Right lung (tissue), 10 donors: ENCODE measurements at places on chromosomes 16 and 17. TPM values are rescaled to one million over a fixed set of nuclear protein-coding genes. Genes with fewer than 3 reads are reported as not detected.

DNA sequence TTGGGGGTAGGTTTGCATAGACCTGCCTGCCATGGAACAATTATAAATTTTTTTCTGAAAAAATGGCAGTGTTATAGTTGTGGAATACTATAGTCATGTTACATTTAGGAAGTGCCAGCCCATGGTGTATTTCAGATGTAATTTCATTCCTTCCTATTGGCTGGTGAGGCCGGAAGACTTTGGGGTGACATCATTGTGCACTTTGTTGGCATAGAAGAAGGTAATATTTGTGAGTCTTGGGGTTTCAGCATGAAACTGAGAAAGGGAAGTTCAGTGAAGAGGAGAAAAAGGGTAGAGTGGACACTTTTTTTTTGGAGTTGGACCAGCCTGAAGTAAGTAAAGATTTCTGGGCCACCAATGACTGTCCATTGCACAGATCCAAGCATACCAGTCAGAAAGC is 16.0 kb upstream of the HEATR6 start:
- no peak for DNase-seq

DNA sequence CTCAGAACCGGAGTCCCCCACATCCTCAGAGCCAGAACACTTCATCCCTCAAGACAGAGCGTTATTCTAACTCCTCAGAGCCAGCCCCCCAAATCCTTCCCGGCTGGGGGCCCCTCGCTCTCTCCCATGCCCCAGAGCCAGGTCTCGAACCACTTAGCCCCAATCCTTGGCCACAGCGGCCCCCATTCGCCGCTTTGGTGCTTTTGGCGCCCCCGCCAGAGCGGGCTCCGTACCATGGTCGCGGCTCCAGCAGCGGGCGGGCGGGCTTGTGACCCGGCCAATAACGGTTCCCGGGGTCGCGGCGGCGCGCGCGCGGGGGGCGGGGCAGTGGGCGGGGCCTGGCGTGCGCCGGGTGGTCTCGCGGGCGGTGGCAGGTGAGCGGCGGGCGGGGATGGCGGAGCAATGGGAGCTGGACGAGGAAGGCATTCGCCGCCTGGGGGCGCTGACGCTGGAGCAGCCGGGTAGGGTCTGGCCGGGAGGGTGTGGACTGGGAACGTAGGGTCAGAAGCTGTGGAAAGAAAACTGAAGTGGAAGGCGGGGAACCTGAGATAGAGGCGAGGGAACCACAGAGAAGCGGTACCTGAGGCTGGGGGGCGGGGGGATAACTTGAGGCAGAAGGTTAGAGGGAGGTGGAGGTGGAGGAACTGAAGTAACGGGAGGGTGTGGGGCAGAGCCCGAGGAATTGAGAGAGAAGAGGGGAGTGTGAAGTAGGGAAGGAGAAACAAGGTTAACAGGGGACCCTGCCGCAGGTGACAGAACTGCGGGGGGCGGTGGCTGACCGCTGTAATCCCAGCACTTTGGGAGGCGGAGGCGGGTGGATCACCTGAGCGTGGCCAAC is at the start of the genes KCTD19 and LRRC36:
Gene KCTD19 (minus strand): TSS at position 270 of the 838 bp plus-strand sequence. CDS start 34 bp downstream, at position 236.
Gene LRRC36 (plus strand): TSS at position 344 of the 838 bp plus-strand sequence. CDS start 48 bp downstream, at position 392.
- peak; percentile 56 for DNase-seq

DNA sequence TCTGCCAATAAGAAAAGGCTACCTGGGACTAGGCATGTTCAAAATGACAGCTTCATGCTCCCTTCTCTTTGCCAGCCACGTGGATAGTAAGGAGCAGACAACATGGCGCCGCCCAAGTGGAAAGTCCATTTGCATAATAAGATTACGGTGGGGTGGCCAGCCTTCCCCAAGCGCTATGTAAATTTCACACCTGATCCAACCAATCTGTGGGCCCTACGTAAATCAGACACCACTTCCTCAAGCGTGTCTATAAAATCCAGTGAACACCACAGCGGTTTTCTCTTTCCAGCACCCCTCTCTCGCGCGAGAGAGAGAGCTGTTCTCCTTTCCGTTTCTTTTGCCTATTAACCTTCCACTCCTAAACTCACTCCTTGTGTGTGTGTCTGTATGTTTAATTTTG is 140.3 kb upstream of the ERCC4 start:
- no peak for DNase-seq

- DNase-seq = no peak
Observed at GRCh38 chr17:81961087-81961511, at the start of gene NOTUM. Gene NOTUM, minus strand, starts transcription at chr17:81961187. Its CDS starts 278 bp downstream, at chr17:81960909.

DNA sequence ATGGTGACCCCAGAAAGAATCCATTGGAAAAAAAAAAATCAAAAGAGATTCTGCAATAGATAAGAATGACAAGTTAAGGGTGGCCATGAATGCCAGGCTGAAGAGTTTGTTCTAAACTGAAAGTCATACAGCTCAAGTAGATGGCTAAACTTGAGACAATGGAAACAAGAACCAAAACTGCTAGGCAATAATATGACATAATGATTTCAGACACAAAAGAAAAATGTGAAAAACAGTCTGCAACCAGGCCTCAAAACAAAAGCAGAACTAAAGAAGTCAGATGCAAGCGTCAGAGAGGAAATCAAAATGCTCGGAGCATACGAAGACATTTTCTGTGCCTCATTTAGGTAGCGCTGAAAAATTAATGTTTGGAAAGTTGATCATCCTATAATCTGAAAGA is 54.4 kb upstream of the YPEL2 start:
- no peak for DNase-seq

DNA sequence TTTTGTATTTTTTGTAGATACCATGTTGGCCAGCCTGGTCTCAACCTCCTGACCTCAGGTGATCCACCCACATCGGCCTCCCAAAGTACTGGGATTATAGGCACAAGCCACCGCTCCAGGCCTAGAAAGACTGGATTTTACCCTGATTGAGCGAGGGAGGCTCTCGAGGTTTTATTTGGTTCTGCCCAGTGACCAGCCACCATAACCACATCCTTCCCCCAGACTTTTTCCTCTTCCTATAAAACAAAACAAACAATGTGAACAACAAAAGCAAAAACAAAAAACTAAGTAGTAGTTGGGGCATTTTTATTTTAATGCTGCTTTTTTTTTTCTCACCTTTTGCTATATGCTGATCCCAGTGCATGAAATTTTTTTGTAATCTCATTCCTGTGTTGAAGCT is 509.6 kb downstream of the MAF start:
- no peak for DNase-seq

Gene CDH1
- polyA plus RNA-seq = 196 TPM

Gene HID1
- 50.6 TPM for polyA plus RNA-seq

Gene IRF8
- polyA plus RNA-seq = 12.6 TPM

Gene BMERB1
- polyA plus RNA-seq = 42.2 TPM

Gene RASD1
- 2.5 TPM for polyA plus RNA-seq

Gene VMP1
- 122 TPM for polyA plus RNA-seq

Gene SKAP1
- polyA plus RNA-seq = 2.6 TPM

Gene KRT24
- not detected for polyA plus RNA-seq

Gene HIC1
- polyA plus RNA-seq = 27.4 TPM
